Endothelial cell of coronary artery (primary cell): ENCODE measurements at places on chromosomes 5 and 9. TPM values are rescaled to one million over a fixed set of nuclear protein-coding genes. Genes with fewer than 3 reads are reported as not detected.

Gene TTC39B
- 1.9 and 3.6 TPM in 2 replicates for total RNA-seq

Gene MYMK
- total RNA-seq = not detected in 2 replicates

Gene FXN
- 2.5 and 3.7 TPM in 2 replicates for total RNA-seq

Gene WNT8A
- not detected in 2 replicates for total RNA-seq

Gene FOXI1
- under 0.01 TPM in 1 of 2 replicates, not detected in the other for total RNA-seq

Gene CAAP1
- total RNA-seq = 12.9 and 19.3 TPM in 2 replicates

Gene MRPL41
- 55.2 and 66.5 TPM in 2 replicates for total RNA-seq

Gene SLC36A2
- not detected in 2 replicates for total RNA-seq

Gene PCDHGB2
- 2.0 and 2.2 TPM in 2 replicates for total RNA-seq

Gene ZNF346
- 20.1 and 20.2 TPM in 2 replicates for total RNA-seq

Gene PTGS1
- 0.81 and 1.8 TPM in 2 replicates for total RNA-seq

Gene PCDHGA3
- total RNA-seq = 0.54 and 1.9 TPM in 2 replicates

Gene CAVIN4
- 1.6 and 2.0 TPM in 2 replicates for total RNA-seq

Gene DCTN3
- total RNA-seq = 85.8 and 103 TPM in 2 replicates

Gene LCN2
- 0.18 TPM in 1 of 2 replicates, not detected in the other for total RNA-seq

Gene ARL15
- 29.4 and 51.7 TPM in 2 replicates for total RNA-seq

Gene ADGRD2
- total RNA-seq = not detected in 2 replicates

Gene IL7R
- 1.6 and 3.2 TPM in 2 replicates for total RNA-seq

Gene ADAMTSL1
- 21.6 and 25.0 TPM in 2 replicates for total RNA-seq

Gene COL23A1
- total RNA-seq = not detected in 2 replicates

Gene KCNV2
- total RNA-seq = not detected in 2 replicates

Gene FABP6
- not detected in 2 replicates for total RNA-seq

Gene SPATA24
- 9.5 and 9.9 TPM in 2 replicates for total RNA-seq
